Endothelial cell of umbilical vein (primary cell): ENCODE measurements at places on chromosomes 3 and 15. TPM values are rescaled to one million over a fixed set of nuclear protein-coding genes. Genes with fewer than 3 reads are reported as not detected.

Gene NOX5
- polyA plus RNA-seq: 0.08 and 0.14 TPM in 2 replicates

Gene SYNM
- polyA plus RNA-seq: 2.7 and 3.7 TPM in 2 replicates

Gene CRTC3
- polyA plus RNA-seq: 15.3 and 16.2 TPM in 2 replicates

Gene SUCNR1
- polyA plus RNA-seq: not detected in 2 replicates

Gene SV2B
- not detected in 2 replicates for polyA plus RNA-seq

Gene DPP8
- polyA plus RNA-seq: 9.4 and 12.1 TPM in 2 replicates

Gene EPHA6
- polyA plus RNA-seq: not detected in 2 replicates

Gene VIPR1
- polyA plus RNA-seq: 4.7 and 5.2 TPM in 2 replicates

Gene DRD3
- polyA plus RNA-seq: not detected in 2 replicates

Gene CELSR3
- 0.25 and 0.32 TPM in 2 replicates for polyA plus RNA-seq

Gene ARGFX
- polyA plus RNA-seq: not detected in 2 replicates

Gene ROPN1B
- polyA plus RNA-seq: not detected in 2 replicates

Gene GOLGA8O
- 0.08 and 0.21 TPM in 2 replicates for polyA plus RNA-seq

Gene SPESP1
- 1.5 and 2.0 TPM in 2 replicates for polyA plus RNA-seq

Gene MEGF11
- polyA plus RNA-seq: 0.05 TPM in 1 of 2 replicates, not detected in the other

Gene FANCD2OS
- not detected in 2 replicates for polyA plus RNA-seq

Gene NME9
- polyA plus RNA-seq: 0.08 TPM in 1 of 2 replicates, not detected in the other

Gene MRAS
- polyA plus RNA-seq: 9.4 and 14.6 TPM in 2 replicates

Gene MME
- polyA plus RNA-seq: 5.6 and 6.0 TPM in 2 replicates
